ENCODE measurements at places on chromosomes 7 and 10. TPM values are rescaled to one million over a fixed set of nuclear protein-coding genes. Genes with fewer than 3 reads are reported as not detected.

The PDE6C gene
- not detected for total RNA-seq

The NRG3 gene
- 10.6 TPM for total RNA-seq

The SPACDR gene
- 0.32 TPM for total RNA-seq

The SLC26A5 gene
- total RNA-seq: under 0.01 TPM

The KCNIP2 gene
- total RNA-seq: 0.31 TPM

The HOXA4 gene
- 0.57 TPM for total RNA-seq

The DYNC1I1 gene
- 31.3 TPM for total RNA-seq

The ZMYND11 gene
- 27.5 TPM for total RNA-seq

The RASA4B gene
- total RNA-seq: 8.3 TPM

The IGFBP1 gene
- 0.81 TPM for total RNA-seq

The CRTAC1 gene
- total RNA-seq: 3.1 TPM

The UNCX gene
- not detected for total RNA-seq

The CALHM3 gene
- total RNA-seq: not detected

The BAMBI gene
- 1.6 TPM for total RNA-seq

The LDB1 gene
- 58.6 TPM for total RNA-seq

The DBNL gene
- total RNA-seq: 159 TPM

The OR2A42 gene
- not detected for total RNA-seq

The ATOH7 gene
- total RNA-seq: not detected

The OR9A2 gene
- total RNA-seq: not detected

The ADCY1 gene
- total RNA-seq: 0.13 TPM

The FAM13C gene
- 10.2 TPM for total RNA-seq

The MTG1 gene
- total RNA-seq: 34.6 TPM

The CDH23 gene
- 0.06 TPM for total RNA-seq

The CYP3A4 gene
- total RNA-seq: not detected

The FAM241B gene
- total RNA-seq: 0.88 TPM

The SLC26A3 gene
- not detected for total RNA-seq

The ADAMTS14 gene
- under 0.01 TPM for total RNA-seq

The PRF1 gene
- total RNA-seq: not detected

The PUS7 gene
- total RNA-seq: 29.0 TPM

The OR6V1 gene
- total RNA-seq: not detected

The TRIM73 gene
- 0.88 TPM for total RNA-seq

The KLF14 gene
- not detected for total RNA-seq

The AGR2 gene
- not detected for total RNA-seq

The SPDYE8 gene
- total RNA-seq: not detected

The BMPER gene
- 0.16 TPM for total RNA-seq

The ASZ1 gene
- not detected for total RNA-seq

The ZC3HAV1L gene
- 23.1 TPM for total RNA-seq

The LGI1 gene
- total RNA-seq: not detected

The ELMO1 gene
- 72.2 TPM for total RNA-seq

The HOXA2 gene
- total RNA-seq: 0.49 TPM

The ASB10 gene
- not detected for total RNA-seq

The OR2A12 gene
- total RNA-seq: not detected

The AMZ1 gene
- total RNA-seq: under 0.01 TPM

The PDK4 gene
- 17.8 TPM for total RNA-seq

The XRCC2 gene
- 3.1 TPM for total RNA-seq

The IL15RA gene
- 6.8 TPM for total RNA-seq

The NANOS1 gene
- total RNA-seq: 0.16 TPM

The LFNG gene
- 32.2 TPM for total RNA-seq

The SNCG gene
- total RNA-seq: 131 TPM

The GNG11 gene
- 256 TPM for total RNA-seq

The NDUFB8 gene
- total RNA-seq: 143 TPM

The PALD1 gene
- 105 TPM for total RNA-seq

The GATA3 gene
- 0.16 TPM for total RNA-seq

The ACTL6B gene
- total RNA-seq: not detected

The ARL4A gene
- 103 TPM for total RNA-seq

The TEX47 gene
- not detected for total RNA-seq

The HMX3 gene
- total RNA-seq: not detected

The OR2A1 gene
- total RNA-seq: not detected

The FAM25C gene
- not detected for total RNA-seq

Measured in bladder microvascular endothelial cell (primary cell).